GM12864 (cell line): ENCODE measurements at places on chromosomes 1 and 21.

DNA sequence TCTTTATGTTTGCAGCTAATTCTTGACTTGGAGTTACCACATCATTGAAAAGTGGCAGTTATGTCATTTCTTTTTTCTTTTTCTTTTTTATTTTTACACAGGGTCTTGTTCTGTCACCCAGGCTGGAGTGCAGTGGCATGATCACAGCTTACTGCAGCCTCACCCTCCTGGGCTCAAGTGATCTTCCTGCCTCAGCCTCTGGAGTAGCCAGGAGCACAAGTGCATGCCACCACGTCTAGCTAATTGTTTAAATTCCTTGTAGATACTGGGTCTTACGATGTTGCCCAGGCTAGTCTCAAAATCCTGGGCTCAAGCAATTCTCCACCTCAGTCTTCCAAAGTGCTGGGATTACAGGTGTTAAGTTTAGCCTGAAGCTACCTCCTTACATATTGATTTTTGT lies 52.1 kb upstream of the KANK4 start:
- no peak for DNase-seq

DNA sequence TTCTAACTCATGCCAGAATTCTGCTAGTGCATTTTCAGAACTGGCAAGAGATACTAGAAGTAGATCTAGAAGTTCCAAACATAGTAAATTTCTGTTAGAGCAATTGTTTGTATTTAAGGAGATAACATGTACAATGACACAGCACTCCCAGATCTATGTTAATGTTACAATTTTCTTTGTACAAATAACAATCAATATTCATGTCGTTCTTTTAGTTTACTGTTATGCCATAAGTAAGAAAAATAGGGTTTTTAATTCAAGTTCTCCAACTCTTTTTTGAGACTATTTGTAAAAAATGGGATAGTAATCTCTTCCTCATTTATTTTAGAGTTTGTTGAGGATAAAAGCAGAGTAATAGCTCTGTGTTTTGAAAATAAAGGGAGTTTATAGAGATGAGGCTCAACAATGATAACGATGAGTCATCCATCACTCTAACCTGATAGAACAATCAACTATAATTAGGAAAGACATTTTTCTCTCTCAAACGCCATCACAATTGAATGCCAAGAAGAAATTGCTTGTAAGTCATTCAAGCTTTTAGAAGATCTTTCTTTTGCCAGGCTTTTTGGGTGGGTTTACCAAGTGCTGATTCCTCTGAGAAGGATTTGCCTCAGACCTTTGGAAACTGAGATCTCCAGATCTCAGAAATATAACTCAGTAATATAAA lies 638 bp downstream of the CD84 start:
- no peak for DNase-seq

DNA sequence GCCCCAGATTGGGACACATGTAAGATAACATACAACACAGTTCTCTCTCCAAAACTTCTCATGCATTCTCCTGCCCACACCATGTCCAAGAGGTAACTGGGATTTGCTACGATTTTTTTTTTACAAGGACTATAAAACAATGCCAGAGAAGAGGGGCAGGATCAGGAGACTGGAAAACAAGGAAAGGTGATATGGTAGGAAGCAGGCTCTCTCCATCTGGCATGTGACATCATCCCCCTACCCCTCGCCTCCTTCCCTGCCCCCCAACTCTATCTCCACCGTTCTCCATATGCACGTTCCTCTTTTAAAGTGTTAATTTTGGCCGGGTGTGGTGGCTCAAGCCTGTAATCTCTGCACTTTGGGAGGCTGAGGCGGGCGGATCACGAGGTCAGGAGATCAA lies 20.7 kb downstream of the OLIG2 start:
- no peak for DNase-seq

GRCh38 chr1:226054519-226055327 lies 7.8 kb upstream of the H3-3A start:
- no peak for DNase-seq

DNA sequence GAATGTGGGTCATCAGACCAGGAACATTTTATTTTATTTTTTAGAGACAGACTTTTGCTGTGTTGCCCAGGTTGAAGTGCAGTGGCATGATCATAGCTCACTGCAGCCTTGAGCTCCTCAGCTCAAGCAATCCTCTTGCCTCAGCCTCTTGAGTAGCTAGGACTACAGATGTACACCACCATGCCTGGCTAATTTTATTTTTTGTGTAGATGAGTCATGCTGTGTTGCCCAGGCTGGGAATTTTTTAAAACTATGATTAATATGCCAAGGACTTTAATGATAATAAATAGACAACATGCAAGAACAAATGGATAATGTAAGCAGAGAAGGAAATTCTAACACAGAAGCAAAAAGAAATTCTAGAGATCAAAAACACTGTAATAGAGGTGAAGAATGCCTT lies 142.4 kb downstream of the AK5 start:
- no peak for DNase-seq

- DNase-seq: no peak
Measured at GRCh38 chr1:2575801-2576663, 10.5 kb upstream of the PRXL2B start.

- no peak for DNase-seq
Measured at GRCh38 chr1:172960454-172961208, 90.1 kb downstream of the TNFSF18 start.

- no peak for DNase-seq
Measured at GRCh38 chr1:212950243-212951125, at the start of gene VASH2. VASH2 (plus strand) TSS chr1:212950541; CDS start chr1:212951543, 1,002 bp downstream.

DNA sequence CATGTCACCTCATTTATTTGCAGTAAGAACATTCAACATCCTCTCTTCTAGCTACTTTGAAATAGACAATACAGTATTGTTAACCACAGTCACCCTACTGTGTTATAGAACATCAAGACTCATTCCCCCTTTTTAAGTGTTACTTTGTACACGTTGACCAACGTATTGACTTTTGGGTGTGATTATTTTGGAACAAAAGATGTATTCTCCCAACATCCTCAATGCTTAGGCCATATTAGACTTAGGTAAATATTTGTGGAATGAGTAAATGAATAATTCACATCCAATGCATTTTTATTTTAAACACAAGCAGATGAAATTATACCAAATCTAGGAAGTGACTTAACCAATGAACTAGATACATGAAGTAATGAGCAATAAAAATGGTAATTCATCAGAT lies 296.6 kb downstream of the CHRM3 start:
- no peak for DNase-seq

- no peak for DNase-seq
Measured at GRCh38 chr1:93552741-93553455, 105.0 kb downstream of the FNBP1L start.

- DNase-seq: no peak
Measured at GRCh38 chr21:40453183-40453582, 393.8 kb downstream of the DSCAM start.

- no peak for DNase-seq
Measured at GRCh38 chr1:190479516-190479915, 1.9 kb upstream of the BRINP3 start.

DNA sequence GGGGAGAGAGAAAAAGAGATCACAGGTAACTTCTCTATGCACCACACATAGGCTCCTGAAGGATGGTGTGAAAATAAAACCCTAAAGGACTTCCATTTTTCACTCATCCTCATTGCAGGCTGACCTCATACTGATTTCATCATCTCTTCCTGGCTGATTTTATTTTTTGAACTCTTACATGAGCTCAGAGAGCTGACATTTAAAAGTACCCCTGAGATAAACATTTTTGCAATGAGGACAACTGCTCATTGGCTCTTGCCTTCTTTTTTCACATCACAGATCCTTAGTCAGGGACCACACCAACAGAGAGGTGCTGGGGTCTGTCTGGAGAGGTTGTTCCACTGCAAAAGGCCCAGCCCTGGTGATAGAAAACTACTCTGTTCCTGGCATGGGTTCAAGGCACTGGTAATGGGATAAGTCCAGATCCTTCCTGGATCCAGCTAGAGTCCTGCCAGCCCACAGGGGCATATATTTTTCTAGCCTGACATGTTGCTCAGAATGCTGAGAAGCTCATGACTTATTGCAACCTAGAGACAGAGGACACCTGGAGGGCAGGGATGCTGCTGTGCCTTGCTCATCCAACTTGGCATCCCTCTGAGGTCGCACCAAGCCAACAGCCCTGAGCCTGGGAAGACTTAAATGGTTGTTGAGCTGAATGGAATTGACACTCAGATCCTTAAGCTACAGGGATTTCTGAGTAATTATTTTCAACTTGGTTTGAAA lies 360.0 kb downstream of the HHAT start:
- DNase-seq: no peak

DNA sequence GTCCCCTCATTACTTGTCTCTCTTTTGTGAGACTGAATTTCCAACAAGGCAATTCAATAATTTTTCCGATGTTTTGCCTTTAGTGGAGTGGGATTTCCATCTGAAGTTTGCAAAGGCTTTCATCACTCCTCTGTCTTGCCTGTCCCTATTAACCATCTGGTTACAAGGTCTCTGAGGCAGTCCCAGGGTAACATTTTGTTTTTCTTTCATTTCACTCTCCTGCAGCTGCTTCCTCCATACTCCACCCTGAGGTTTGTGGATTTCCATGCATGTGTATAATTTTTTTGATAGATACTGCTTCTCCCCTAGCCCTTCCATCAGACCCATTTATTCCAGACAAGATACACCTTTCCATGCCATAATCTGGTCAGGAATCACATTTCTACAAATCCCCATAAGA lies 366.8 kb downstream of the PTBP2 start:
- DNase-seq: no peak

GRCh38 chr1:31377364-31377863 lies 4.5 kb upstream of the FABP3 start:
- no peak for DNase-seq

DNA sequence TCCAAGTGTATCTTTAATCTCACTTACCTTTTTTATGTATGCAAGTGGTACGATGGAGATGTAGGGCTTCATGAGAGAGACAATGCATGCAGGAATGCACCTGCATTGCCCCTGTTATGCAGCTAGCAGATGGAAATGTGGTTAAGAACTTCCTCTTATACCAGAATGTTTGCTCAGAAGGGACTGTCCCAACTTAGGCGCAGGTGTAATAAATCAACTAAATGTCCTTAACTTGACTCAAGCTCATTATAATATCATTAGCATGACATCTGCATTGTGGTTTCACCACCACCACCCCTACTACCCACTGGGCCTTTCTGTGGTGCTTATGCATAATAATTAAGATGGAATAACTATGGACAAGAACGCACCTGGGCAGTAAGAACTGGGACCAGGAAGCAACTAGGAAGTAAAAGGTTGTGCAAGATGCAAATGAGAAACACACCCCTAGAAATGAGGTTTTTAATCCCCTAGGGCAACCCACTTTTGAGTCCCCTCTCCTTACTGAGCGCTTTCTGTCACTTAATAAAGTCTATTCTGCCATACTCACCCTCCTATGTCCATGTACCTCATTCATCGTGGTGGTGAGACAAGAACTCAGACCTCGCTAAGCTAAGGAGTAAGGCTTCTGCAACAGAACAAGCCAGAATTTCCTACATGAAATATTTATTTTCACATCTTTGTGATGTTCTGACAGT lies 1103.3 kb upstream of the B3GALT2 start:
- peak; percentile 58 for DNase-seq

GRCh38 chr1:22808676-22809483 lies 98.2 kb downstream of the EPHB2 start:
- DNase-seq: no peak

GRCh38 chr1:174954073-174954460 lies 45.7 kb upstream of the CACYBP start:
- DNase-seq: no peak

DNA sequence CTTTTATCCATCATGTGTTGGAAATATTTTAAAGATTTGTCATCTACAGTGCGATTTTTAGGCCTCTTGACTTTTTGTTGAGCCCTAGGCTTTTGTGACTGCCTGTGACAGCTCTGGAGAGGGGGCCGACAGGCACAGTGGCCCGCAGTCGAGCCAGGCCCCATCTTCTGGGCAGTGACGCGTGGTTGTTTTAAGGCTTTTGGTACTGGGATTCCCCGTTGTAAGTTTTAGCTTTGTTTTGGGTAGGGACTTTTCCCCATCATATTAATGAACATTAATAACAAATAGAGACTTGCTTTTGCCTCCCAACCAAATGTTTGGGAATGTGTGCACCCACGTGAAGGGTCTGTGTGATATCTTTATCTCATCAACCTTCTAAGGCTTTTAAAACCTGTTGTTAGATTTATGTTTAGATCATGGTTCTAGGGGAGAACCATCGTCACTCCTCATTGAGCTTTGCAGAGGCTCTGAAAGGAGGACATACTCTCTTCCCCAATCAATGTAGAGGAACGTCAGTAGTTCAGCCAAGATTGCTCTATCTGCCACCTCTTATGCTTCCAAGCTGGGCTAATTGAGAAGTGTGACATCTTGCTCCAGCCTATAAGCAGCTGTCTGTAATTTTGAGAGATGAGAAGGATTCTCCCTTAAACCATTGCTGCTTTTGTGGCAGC lies 34.6 kb downstream of the MAPKAPK2 start:
- DNase-seq: no peak

GRCh38 chr1:86650065-86650464 lies 54.3 kb upstream of the SH3GLB1 start:
- DNase-seq: no peak

GRCh38 chr1:244837597-244838258 lies 2.3 kb downstream of the COX20 start:
- DNase-seq: no peak

GRCh38 chr1:19455353-19455752 lies 30.0 kb downstream of the CAPZB start:
- no peak for DNase-seq

GRCh38 chr21:43684424-43684823 lies 25.1 kb downstream of the RRP1B start:
- DNase-seq: no peak

GRCh38 chr21:41612674-41613532 lies 104.9 kb upstream of the TMPRSS2 start:
- DNase-seq: no peak

GRCh38 chr21:40641042-40641441 lies 205.9 kb downstream of the DSCAM start:
- DNase-seq: no peak

DNA sequence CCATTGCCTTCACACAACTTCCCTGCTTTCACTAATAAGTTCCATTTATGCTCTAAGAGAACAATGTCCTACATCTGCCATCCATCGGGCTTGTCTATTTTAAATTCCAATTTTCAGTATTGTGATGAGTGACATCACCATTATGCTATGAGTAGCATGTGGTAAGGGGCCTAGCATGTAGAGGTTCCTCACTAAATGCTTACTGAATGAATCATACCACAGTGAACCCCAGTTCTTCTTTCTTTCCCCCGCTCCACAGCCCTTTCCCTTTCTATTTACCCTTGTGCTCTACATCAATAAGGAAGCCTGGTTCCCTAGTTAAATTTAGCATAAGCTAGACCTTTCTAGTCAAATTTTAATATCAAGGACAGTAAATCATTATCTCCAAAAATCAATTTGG lies 195.0 kb upstream of the RGS18 start:
- no peak for DNase-seq

- no peak for DNase-seq
Measured at GRCh38 chr1:154476791-154477190, 25.2 kb upstream of the TDRD10 start.

GRCh38 chr1:153404768-153405167 lies 11.6 kb upstream of the S100A7A start:
- no peak for DNase-seq

GRCh38 chr1:156516821-156517220 lies 16.2 kb upstream of the MEF2D start:
- DNase-seq: no peak

GRCh38 chr1:3170561-3171453 lies 101.8 kb downstream of the PRDM16 start:
- DNase-seq: no peak

GRCh38 chr1:204094856-204095634 lies 22.1 kb downstream of the SOX13 start:
- no peak for DNase-seq
